ENCODE measurements at places on chromosomes 2 and 18. TPM values are rescaled to one million over a fixed set of nuclear protein-coding genes. Genes with fewer than 3 reads are reported as not detected.

Gene UGT1A10
- 54.9 TPM for total RNA-seq

- H3K36me3 ChIP-seq, result no peaks in the 10 kb centered on the region
- DNase-seq, result no peak
- no peak overlapping the region for H3K27ac ChIP-seq
- peaks cover 3% of the 10 kb centered on the region for H3K27me3 ChIP-seq
- no peak overlapping the region for H3K4me3 ChIP-seq
- no peaks in the 10 kb centered on the region for H3K4me1 ChIP-seq
Measured at GRCh38 chr2:225458431-225459117, 59.1 kb downstream of the NYAP2 start.

GRCh38 chr2:64537991-64538390 lies 13.9 kb downstream of the AFTPH start:
- H3K4me1 ChIP-seq, result peaks cover 17% of the 10 kb centered on the region
- no peaks in the 10 kb centered on the region for H3K36me3 ChIP-seq
- no peaks in the 10 kb centered on the region for H3K27me3 ChIP-seq

- no peaks in the 10 kb centered on the region for H3K27me3 ChIP-seq
- H3K36me3 ChIP-seq, result no peaks in the 10 kb centered on the region
- no peak overlapping the region for H3K27ac ChIP-seq
- no peak for DNase-seq
- H3K4me3 ChIP-seq, result no peak overlapping the region
Measured at GRCh38 chr2:162435676-162436075, 91.7 kb downstream of the GCA start.

GRCh38 chr2:37507051-37507410 lies 162.6 kb downstream of the QPCT start:
- no peaks in the 10 kb centered on the region for H3K27me3 ChIP-seq
- no peaks in the 10 kb centered on the region for H3K36me3 ChIP-seq
- peak overlapping the region; percentile 41 for H3K27ac ChIP-seq
- DNase-seq, result no peak
- H3K4me1 ChIP-seq, result peaks cover 15% of the 10 kb centered on the region

GRCh38 chr2:224448236-224448635 lies 46.3 kb upstream of the FAM124B start:
- H3K36me3 ChIP-seq, result no peaks in the 10 kb centered on the region
- DNase-seq, result no peak
- no peak overlapping the region for H3K4me3 ChIP-seq
- H3K4me1 ChIP-seq, result no peaks in the 10 kb centered on the region
- no peaks in the 10 kb centered on the region for H3K27me3 ChIP-seq

- no peaks in the 10 kb centered on the region for H3K27me3 ChIP-seq
- no peak for DNase-seq
- H3K36me3 ChIP-seq, result no peaks in the 10 kb centered on the region
- no peak overlapping the region for H3K27ac ChIP-seq
- H3K4me3 ChIP-seq, result no peak overlapping the region
- H3K4me1 ChIP-seq, result no peaks in the 10 kb centered on the region
Measured at GRCh38 chr18:61827591-61827990, 65.2 kb downstream of the RNF152 start.

Gene PLEKHB2
- total RNA-seq, result 35.4 TPM

Gene DNAH6
- 1.00 TPM for total RNA-seq

Gene SNTG2
- 0.55 TPM for total RNA-seq

GRCh38 chr2:2938481-2938880 lies 439.1 kb downstream of the EIPR1 start:
- H3K36me3 ChIP-seq, result no peaks in the 10 kb centered on the region
- H3K27me3 ChIP-seq, result no peaks in the 10 kb centered on the region
- DNase-seq, result no peak
- H3K4me1 ChIP-seq, result no peaks in the 10 kb centered on the region

Gene UNC80
- total RNA-seq, result not detected

- H3K27me3 ChIP-seq, result no peaks in the 10 kb centered on the region
- H3K27ac ChIP-seq, result no peak overlapping the region
- DNase-seq, result no peak
- no peak overlapping the region for H3K4me3 ChIP-seq
- peaks cover 8% of the 10 kb centered on the region for H3K4me1 ChIP-seq
- H3K36me3 ChIP-seq, result no peaks in the 10 kb centered on the region
Measured at GRCh38 chr2:83069724-83070123, 1389.4 kb downstream of the SUCLG1 start.

Gene DSG3
- total RNA-seq, result not detected

Gene BMP10
- not detected for total RNA-seq

GRCh38 chr18:62621546-62621945 lies 93.8 kb upstream of the PHLPP1 start:
- no peak overlapping the region for H3K4me3 ChIP-seq
- no peaks in the 10 kb centered on the region for H3K27me3 ChIP-seq
- no peak overlapping the region for H3K27ac ChIP-seq
- no peaks in the 10 kb centered on the region for H3K36me3 ChIP-seq
- DNase-seq, result no peak

Gene MYO5B
- total RNA-seq, result 96.7 TPM

Gene SLC4A5
- 0.37 TPM for total RNA-seq

- peak overlapping the region; percentile 47 for H3K27ac ChIP-seq
- DNase-seq, result peak; percentile 57
- no peaks in the 10 kb centered on the region for H3K4me1 ChIP-seq
- no peaks in the 10 kb centered on the region for H3K27me3 ChIP-seq
- no peaks in the 10 kb centered on the region for H3K36me3 ChIP-seq
- no peak overlapping the region for H3K4me3 ChIP-seq
Measured at GRCh38 chr2:30336978-30337841, 105.9 kb downstream of the LBH start.

GRCh38 chr18:36153771-36154170 lies 24.1 kb downstream of the ELP2 start:
- no peak overlapping the region for H3K4me3 ChIP-seq
- H3K27me3 ChIP-seq, result no peaks in the 10 kb centered on the region

- no peaks in the 10 kb centered on the region for H3K27me3 ChIP-seq
- DNase-seq, result no peak
- H3K36me3 ChIP-seq, result no peaks in the 10 kb centered on the region
- H3K4me1 ChIP-seq, result no peaks in the 10 kb centered on the region
- H3K27ac ChIP-seq, result no peak overlapping the region
Measured at GRCh38 chr2:109402180-109402579, 211.6 kb downstream of the SEPTIN10 start.

Gene CYS1
- 7.4 TPM for total RNA-seq

Gene CNTNAP5
- 1.4 TPM for total RNA-seq

GRCh38 chr2:134072341-134072740 lies 181.5 kb upstream of the MGAT5 start:
- H3K4me3 ChIP-seq, result no peak overlapping the region
- H3K36me3 ChIP-seq, result no peaks in the 10 kb centered on the region
- H3K4me1 ChIP-seq, result no peaks in the 10 kb centered on the region
- no peak for DNase-seq

DNA sequence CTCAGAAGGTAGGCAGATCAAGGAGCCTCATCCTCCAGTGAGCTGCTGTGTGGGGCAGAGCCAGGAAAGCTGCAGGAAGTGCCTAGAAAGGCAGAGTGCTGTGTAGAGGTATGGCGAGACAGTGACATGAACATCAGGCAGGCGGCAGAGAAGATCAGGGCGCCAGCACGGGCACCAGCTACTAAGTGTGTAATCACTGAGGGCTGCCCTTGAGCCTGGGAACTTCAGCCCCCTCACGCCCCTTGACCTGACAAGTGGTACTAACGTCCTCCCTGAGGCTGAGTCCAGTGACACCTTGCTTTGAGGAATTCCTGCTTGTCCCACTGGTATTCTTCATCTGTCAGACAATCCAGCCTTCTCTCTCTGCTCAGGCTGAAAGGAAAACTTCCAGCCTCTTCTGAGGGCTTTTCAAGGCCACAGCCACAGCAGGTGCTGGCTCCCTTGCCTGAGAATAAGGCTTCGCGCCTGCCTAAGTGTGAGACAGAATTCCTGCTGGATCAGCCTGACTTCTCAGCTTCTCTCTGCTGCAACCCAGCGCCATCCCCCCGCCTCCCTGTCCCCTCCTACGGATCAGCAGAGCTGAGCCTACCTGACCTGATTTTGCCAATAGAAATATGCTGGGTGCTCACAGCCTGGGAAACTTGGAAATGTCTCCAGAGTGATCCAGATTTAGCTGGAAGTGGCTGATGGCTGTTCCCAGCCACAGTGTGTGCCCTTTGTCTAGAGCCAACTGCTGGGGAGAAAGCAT lies 148.0 kb downstream of the SMAD7 start:
- no peaks in the 10 kb centered on the region for H3K27me3 ChIP-seq
- peak; percentile 6 for DNase-seq

Gene PSD4
- 93.5 TPM for total RNA-seq

Gene POTEJ
- total RNA-seq, result not detected

- H3K27ac ChIP-seq, result no peak overlapping the region
- no peak for DNase-seq
- H3K4me1 ChIP-seq, result no peaks in the 10 kb centered on the region
- H3K4me3 ChIP-seq, result no peak overlapping the region
Measured at GRCh38 chr2:150409196-150409595, 78.3 kb downstream of the RND3 start.

- no peak overlapping the region for H3K27ac ChIP-seq
- no peaks in the 10 kb centered on the region for H3K36me3 ChIP-seq
- H3K27me3 ChIP-seq, result peaks cover 3% of the 10 kb centered on the region
Measured at GRCh38 chr2:241816431-241817121, 7.6 kb downstream of the NEU4 start.

Gene REG3A
- not detected for total RNA-seq

DNA sequence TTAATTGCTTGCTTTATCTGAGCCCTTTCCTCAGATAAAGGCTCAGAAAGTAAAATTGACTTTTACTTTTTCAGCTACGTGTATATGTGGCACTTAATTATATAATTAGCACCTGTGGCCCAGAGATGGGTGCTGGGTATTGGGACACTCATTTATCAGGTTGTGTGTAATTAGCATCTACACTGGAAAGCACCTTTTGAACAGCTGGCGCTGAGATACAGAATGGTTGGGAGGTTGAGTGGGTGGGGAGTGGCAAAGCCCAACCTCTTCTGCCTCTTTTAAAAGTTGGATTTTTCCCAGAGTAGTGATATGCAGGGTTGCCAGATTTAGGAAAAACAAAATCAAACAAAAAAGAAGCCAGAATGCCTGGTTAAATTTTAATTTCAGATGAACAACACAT lies 23.9 kb downstream of the SPTBN1 start:
- no peak overlapping the region for H3K4me3 ChIP-seq
- H3K4me1 ChIP-seq, result peaks cover 68% of the 10 kb centered on the region
- peak overlapping the region; percentile 68 for H3K27ac ChIP-seq
- no peaks in the 10 kb centered on the region for H3K36me3 ChIP-seq
- DNase-seq, result no peak
- H3K27me3 ChIP-seq, result no peaks in the 10 kb centered on the region

DNA sequence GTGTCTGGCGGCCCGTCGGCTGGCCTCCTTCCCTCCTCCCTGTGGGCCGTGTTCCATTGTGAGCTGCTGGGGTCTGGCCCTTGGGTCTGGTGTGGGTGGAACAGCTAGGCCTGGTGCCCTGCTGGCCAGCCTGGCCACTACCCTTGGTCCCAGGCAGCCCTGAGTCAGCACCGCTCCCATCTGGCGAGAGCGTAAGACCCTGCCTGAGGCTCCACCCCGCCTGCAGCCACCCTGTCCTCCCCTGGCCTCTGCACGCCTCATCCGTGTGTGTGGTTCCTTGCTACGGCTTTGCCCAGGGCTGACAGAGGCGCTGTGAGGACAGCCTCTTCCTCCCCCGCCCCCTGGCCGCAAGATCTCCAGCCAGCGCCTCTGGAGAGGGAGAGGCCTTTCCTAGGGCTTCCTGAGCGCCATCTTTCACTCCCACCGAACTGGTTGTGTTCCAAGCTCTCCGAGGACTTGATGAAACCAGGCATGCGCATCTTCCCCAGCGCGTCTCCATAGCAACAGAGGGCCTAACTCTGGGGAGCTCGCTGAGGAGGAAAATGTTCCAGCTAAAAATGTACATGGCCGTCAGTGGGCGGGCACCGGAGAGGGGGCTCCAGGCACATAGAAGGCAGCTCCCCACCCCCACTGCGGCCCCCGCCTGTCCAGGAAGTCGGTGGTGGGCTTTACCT lies 83.0 kb downstream of the STPG4 start:
- peaks cover 52% of the 10 kb centered on the region for H3K4me1 ChIP-seq
- no peak overlapping the region for H3K4me3 ChIP-seq
- H3K36me3 ChIP-seq, result no peaks in the 10 kb centered on the region
- DNase-seq, result peak; percentile 63
- peak overlapping the region; percentile 87 for H3K27ac ChIP-seq

GRCh38 chr2:204010628-204011560 lies 74.3 kb downstream of the ICOS start:
- no peak overlapping the region for H3K27ac ChIP-seq
- H3K27me3 ChIP-seq, result no peaks in the 10 kb centered on the region
- no peak for DNase-seq
- no peaks in the 10 kb centered on the region for H3K4me1 ChIP-seq
- no peak overlapping the region for H3K4me3 ChIP-seq

Gene GPR39
- 26.3 TPM for total RNA-seq

- H3K4me3 ChIP-seq, result no peak overlapping the region
- no peak for DNase-seq
- H3K27me3 ChIP-seq, result no peaks in the 10 kb centered on the region
- H3K4me1 ChIP-seq, result no peaks in the 10 kb centered on the region
- H3K27ac ChIP-seq, result no peak overlapping the region
Measured at GRCh38 chr2:199409759-199410529, 47.8 kb downstream of the SATB2 start.

DNA sequence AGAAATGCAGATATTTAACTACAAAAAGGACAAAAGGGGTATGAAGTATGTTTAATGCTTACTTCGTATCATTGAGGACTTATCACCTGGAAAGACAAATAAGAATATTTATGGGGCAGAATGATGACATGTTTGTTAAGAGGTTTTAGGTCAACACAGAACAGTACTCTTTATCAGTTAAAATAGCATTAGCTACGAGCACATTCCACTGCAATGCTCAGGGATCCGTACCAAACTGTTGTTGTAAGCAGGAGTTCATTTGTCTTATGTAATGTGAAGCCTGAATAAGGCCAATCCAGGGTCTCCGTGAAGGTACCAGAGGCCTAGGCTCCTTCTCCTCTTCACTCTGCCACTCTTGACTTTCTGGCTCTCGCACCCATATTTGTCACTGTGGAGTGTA lies 465.7 kb upstream of the NRP2 start:
- no peak for DNase-seq
- no peak overlapping the region for H3K4me3 ChIP-seq
- H3K27me3 ChIP-seq, result no peaks in the 10 kb centered on the region
- H3K36me3 ChIP-seq, result no peaks in the 10 kb centered on the region

- no peak for DNase-seq
- H3K36me3 ChIP-seq, result no peaks in the 10 kb centered on the region
- no peaks in the 10 kb centered on the region for H3K4me1 ChIP-seq
- no peak overlapping the region for H3K4me3 ChIP-seq
- no peak overlapping the region for H3K27ac ChIP-seq
Measured at GRCh38 chr2:88483200-88483599, 30.7 kb upstream of the FOXI3 start.

Gene ADGRF3
- not detected for total RNA-seq

DNA sequence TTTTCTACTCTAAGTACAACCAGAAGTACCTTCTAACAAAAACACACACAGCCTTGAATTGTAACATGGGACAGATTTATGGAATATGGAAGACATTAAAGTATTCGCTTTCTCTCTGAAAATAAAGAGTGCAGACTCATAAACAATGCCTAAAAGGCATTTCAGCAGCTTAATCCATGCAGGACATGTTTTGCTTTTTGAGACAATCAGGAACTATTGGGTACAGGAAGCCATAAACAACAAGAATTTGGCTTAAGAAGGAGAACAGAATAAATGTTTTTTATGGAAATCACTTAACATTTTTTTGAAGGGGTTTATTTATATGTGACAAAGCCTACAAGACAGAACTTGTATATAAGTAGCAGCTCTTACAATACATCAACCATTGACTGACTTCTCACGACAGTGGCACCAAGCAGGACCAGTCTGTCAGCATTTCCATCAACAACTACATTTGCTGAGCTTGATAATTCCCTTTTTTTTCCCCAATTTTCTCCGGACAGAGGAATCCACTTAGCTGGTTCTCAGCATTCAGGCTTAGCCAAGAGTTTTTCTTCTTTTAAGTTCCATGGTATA lies 140.1 kb downstream of the EXOC6B start:
- no peak overlapping the region for H3K27ac ChIP-seq
- H3K36me3 ChIP-seq, result no peaks in the 10 kb centered on the region
- no peak for DNase-seq
- no peaks in the 10 kb centered on the region for H3K4me1 ChIP-seq
- no peaks in the 10 kb centered on the region for H3K27me3 ChIP-seq

Measured in transverse colon (tissue), 4 donors.